ENCODE measurements at places on chromosomes 12 and 14.

DNA sequence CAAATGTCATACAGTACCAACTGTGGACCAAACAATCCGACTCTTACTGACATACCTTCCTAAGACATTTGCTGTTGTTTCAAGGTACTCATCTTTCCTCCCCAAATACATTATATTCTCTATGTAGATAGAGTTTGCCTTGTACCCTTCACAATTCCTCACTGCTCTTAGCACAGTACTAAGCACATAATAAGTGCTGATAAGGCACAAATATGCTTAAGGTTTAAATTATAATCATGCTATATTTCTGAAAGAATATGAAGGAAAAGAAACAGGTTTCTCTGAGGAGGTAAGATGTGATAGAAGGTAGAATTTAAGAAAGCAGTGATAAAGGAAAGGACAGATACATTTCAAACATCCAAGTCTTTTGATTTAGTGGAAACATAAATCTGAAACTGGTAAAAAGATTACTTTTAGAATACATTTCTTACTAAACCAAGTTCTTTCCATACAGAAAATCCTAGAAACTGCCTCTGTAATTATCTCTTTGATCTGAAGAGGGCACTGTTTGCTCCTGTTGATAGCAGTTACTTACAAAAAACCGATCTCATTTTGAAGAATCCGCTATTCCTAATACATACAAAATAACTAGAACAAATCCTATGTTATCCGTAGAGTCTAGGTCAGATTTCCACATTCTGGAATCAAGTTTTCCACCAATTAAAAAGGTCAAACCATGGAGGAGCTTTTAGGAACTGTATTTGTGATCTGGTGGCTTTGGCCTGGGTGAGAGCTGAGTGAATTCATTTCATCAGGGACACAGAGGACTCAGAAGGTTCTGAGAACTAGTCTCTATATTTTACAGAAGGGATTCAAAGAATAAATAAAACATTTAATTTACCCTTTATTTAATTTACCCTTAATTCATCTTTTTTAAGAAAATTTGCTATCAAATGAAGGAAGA lies 311.9 kb downstream of the DAD1 start:
- DNase-seq, result no peak

- DNase-seq, result no peak
These were observed 22.1 kb downstream of the MYO1H start for GRCh38 chr12:109369831-109370230.

DNA sequence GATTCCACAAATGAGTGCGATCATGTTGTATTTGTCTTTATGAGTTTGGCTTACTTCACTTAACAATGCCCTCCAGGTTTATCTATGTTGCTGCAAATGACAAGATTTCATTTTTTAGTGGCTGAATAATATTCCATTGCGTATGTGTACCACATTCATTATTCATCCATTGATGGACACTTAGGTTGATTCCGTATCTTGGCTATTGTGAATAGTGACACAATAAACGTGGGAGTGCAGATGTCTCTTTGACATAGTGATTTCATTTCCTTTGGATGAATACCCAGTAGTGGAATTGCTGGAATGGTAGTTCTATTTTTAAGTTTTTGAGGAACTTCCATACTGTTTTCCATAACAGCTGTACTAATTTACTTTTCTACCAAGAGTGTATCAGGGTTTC lies 23.5 kb downstream of the AKAP6 start:
- DNase-seq, result no peak

DNA sequence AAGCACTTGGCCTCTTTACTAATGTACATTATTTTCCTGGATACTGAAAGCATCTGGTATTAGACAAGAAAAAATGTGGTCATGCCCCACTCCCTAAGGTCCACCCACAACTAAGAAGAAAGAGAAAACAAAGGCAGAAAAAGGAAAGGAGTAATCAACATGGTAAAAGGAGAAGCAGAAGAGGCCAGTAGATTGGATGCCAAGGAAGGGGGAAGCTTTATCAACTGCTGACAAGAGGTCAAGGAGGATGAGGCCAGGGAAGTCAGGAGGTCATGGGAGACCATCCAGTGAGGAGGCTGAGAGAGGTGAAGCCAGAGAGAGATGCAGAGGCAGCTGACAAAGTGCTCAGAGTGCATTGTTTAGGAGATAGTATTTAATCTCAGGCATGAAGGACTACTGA lies 383.5 kb downstream of the ZFP36L1 start:
- no peak for DNase-seq

DNA sequence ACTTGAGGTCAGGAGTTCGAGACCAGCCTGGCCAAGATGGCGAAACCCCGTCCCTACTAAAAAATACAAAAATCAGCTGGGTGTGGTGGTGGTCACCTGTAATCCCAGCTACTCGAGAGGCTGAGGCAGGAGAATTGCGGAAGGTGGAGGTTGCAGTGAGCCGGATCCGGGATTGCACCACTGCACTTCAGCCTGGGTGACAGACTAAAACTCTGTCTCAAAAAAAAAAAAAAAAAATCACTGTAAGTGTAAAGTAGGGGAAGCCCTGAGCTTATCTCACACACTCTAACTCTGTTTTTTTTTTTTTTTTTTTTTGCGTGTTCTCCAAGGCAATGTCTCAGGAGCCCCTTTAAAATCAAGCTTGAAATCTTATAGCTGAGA lies 421 bp upstream of the RBMS2 start:
- DNase-seq, result no peak

DNA sequence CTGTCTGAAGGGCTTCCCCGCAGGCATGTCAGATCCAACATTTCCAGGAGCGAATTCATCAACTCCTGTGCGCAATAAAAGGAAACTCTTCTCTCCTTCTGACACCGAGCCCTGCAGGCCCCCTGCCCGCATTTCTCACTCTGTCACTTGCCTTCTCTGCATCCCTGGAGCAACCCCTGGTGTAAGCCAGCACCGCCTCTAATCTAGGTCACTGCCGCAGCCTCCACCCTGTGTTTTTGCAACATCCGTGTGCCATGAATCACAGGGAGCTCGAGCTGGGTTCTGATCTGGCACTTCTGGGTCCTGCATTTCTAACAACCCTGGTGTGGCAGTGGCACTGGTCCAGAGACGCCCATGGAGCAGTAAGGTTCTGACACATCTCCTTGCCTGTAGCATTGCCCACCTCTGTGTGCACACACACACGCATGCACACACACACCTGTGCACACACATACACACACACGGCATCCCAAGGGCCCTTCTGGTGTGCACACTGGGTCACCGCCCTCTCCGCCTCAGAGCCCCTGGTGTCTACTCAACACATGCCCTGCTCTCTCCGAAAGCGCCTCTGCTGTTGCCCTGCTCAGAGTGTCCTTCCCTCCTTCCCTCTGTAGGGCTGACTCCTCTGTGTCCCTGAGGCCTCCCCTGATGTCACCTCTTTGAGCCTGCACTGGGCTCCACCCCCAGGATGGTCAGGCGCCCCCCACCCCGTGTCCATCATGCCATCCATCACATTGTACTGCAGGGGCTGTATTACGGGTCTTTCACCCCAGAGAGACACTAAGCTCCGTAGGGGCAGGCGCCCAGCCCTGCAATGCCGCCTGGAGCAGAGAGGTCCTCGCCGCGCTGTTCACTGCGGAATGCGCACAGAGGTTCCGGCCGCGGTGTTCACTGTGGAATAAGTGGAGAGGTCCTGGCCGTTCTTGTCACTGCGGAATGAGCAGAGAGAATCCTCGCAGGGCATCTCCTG lies 111.4 kb upstream of the SFSWAP start:
- no peak for DNase-seq

- DNase-seq, result no peak
These were observed 28.6 kb upstream of the CORO1C start for GRCh38 chr12:108759924-108760323.
